ENCODE measurements at places on chromosomes 6 and 20.

DNA sequence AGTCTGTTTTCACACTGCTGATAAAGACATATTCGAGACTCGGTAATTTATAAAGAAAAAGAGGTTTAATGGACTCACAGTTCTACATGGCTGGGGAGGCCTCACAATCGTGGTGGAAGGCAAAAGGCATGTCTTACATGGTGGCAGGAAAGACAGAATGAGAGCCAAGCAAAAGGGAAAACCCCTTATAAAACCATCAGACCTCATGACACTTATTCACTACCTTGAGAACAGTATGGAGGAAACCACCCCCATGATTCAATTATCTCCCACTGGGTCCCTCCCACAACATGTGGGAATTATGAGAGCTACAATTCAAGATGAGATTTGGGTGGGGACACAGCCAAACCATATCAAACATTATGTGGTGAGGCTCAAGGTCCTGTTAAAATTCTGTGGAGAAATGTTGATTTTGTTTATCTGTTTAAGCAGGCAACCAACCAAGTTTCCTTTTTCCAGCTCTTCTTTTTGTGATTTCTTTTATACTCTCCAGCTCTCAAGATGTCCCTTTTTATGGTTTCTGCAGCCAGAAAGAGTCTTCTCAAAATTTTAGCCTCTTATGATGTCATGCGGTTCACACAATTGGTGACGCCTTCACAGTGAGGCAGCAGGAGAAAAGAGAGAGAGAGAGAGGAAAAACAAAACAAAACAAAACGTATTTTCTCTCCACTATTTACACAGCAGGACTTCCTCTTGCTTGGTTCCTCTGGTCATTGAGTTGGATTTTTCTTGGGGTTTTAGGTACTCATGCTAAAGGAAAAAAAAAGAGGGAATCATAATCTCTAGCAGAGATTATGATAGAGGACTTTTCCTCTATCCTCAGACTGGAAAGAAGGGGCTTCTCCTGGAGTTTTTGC is 18.0 kb downstream of the AIG1 start:
- no peak for DNase-seq

GRCh38 chr20:44068316-44069201 is 118.4 kb downstream of the JPH2 start:
- DNase-seq = no peak

DNA sequence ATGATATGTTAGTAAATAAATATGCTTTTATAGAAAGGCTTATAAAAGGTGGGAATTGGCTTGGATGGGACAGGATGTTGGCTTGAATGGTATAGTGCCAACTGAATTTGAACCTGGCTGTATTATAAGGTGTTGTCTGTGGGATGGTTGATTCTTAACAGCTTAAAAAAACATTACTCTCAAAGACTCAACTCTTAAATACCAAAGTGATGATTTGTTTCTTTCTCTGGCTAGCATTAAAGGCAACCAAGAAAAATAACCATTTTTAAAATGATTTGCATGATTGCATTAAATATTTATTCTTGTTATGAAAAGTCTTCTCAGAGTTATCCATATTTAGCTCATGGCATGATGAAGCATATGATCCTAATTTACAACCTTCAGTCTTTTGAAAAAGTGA is 216.2 kb downstream of the RIMS1 start:
- DNase-seq = no peak

- no peak for DNase-seq
Observed at GRCh38 chr6:24683297-24684296, 16.7 kb downstream of the ACOT13 start.

GRCh38 chr6:22028403-22029090 is 268.3 kb downstream of the PRL start:
- no peak for DNase-seq

GRCh38 chr6:1311400-1312202 is at the start of gene FOXQ1:
FOXQ1 (plus strand) TSS chr6:1312098; CDS start chr6:1312705, 607 bp downstream.
- no peak for DNase-seq

GRCh38 chr6:25535632-25536225 is 116.3 kb upstream of the SCGN start:
- DNase-seq = no peak

GRCh38 chr6:53066874-53067706 is 1.9 kb downstream of the FBXO9 start:
- DNase-seq = no peak

DNA sequence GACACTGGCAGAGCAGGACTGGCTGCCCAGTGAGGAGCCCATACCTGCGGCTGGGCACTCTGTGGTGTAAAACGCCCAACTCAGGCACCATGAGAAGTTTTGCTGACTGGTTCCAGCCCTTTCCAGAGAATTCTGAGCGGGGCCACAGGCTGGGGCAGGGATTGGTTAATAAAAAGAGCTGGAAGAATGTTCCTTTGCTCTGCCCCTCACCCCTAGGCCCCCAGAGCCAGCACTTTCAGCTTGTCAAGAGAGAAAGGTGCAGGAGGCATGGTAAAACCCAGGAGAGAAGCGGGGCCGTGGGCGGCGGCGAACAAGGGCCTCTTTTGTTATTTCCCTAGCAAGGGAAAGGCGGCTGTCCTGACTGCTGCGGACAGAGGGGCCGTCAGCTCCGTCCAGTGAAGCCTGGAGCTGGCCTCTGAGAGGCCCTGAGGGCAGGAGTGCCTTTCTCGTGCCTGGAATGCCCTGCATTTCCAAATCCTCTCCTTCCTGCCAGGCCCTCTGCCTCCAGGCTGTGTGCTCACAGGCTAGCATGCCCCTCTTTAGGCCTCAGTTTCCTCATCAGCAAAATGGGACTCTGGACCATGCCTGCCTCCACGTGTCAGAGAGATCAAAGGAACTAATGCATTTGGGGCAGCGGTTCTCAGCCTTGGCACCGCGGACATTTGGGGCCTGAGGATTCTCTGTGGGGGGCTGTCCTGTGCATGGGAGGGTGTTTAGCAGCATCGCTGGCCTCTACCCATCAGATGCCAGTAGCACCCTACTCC is 12.9 kb downstream of the SLC13A3 start:
- DNase-seq = no peak

GRCh38 chr20:24984961-24985640 is 7.5 kb downstream of the APMAP start:
- DNase-seq = no peak

GRCh38 chr6:111874025-111874415 is 768 bp upstream of the FYN start:
- DNase-seq = no peak

GRCh38 chr6:14816116-14816859 is 429.6 kb upstream of the JARID2 start:
- DNase-seq = no peak

DNA sequence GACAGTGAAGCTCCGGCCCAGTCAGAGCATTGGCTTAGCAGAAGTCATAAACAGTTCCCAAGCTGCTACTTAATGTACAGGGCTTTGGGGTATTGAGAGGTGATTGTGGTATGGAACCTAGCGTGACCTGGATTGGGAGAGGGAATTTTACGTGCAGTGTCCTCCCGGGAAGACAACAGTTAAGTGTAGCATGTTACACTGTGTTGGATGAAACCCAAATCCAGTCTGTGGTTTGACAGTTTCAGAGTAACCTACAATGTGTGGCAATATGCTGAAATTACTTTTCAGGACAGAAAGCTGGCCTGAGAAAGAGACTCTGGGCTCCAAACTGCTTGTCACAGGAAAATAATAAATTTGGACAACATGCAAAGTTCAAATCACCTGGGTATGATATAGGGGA is 28.1 kb upstream of the RALGAPA2 start:
- no peak for DNase-seq

- no peak for DNase-seq
Observed at GRCh38 chr6:113587078-113587699, 270.0 kb upstream of the MARCKS start.

GRCh38 chr6:139632840-139633239 is 258.4 kb upstream of the CITED2 start:
- no peak for DNase-seq

GRCh38 chr6:44029444-44030185 is 97.6 kb downstream of the MRPL14 start:
- DNase-seq = no peak

- DNase-seq = peak; percentile 1
Observed at GRCh38 chr6:170080169-170080827, 210.6 kb downstream of the DLL1 start.

DNA sequence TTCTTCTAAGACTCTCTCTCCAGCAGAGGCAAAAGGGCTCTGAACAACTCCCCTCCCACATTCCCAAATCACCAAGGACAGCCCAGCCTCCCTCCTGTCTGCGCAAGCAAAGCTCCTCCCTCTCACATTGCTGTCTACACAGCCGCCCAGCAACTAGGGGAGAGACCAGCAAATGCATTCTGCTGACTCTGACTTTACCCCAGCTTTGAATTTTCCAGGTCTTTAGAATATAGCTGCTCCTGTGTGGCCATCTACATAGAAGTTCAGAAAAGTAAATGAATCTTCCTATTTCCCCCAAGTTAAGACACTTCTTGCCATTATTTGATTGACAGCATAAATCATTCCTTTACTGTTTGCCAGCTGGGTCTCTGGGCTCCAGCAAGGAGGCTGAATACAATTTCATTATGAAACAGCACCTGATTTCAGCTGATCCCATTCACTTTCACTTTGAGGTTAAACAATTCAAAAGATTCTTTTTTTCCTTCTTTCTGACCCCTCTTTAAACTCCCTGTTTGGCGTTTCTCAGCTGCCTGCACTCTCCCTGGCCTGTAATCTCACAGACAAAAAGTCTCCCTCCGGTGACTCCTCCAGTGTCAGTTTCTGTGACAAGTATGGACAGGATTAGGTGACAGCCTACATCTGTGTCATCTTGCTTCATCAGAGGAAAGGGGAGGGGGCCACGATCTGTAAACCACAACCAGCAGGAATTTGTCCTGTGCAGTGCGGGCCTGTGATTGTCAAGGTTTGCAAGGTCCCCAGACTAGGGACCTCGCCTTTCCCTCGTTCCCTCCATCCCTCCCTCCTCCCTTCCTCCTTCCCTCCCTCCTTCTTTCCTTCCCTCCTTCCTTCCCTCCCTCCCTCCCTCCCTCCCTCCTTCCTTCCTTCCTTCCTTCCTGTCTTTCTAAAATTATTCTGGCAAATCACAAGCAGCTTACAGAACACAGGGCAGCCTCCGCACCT is 205.6 kb upstream of the RIN2 start:
- DNase-seq = no peak

DNA sequence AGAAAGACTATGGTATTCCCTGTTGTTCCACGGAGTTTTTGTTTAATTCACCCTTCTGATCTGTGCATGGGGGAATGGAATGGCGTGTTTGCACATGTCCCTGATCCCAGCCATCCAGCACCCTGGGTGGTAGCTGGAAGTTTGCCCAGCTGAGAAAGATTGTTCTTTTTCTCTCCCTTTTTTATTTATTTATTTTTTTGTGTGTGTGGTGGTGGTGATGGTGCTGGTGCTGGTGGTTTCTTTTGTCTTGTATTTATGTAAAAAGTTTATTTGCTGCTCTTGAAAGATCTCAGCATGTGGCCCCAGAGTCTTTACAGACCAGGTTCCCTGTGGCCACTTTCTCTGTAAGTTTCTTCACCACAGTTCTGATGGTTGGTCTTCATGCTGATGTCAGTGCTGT is 372.6 kb downstream of the UTRN start:
- DNase-seq = no peak

- DNase-seq = no peak
Observed at GRCh38 chr6:134287859-134288537, 29.9 kb downstream of the SGK1 start.

- no peak for DNase-seq
Observed at GRCh38 chr20:19835533-19836222, 77.6 kb downstream of the RIN2 start.

GRCh38 chr20:48238326-48238725 is 453.0 kb upstream of the SULF2 start:
- DNase-seq = no peak

DNA sequence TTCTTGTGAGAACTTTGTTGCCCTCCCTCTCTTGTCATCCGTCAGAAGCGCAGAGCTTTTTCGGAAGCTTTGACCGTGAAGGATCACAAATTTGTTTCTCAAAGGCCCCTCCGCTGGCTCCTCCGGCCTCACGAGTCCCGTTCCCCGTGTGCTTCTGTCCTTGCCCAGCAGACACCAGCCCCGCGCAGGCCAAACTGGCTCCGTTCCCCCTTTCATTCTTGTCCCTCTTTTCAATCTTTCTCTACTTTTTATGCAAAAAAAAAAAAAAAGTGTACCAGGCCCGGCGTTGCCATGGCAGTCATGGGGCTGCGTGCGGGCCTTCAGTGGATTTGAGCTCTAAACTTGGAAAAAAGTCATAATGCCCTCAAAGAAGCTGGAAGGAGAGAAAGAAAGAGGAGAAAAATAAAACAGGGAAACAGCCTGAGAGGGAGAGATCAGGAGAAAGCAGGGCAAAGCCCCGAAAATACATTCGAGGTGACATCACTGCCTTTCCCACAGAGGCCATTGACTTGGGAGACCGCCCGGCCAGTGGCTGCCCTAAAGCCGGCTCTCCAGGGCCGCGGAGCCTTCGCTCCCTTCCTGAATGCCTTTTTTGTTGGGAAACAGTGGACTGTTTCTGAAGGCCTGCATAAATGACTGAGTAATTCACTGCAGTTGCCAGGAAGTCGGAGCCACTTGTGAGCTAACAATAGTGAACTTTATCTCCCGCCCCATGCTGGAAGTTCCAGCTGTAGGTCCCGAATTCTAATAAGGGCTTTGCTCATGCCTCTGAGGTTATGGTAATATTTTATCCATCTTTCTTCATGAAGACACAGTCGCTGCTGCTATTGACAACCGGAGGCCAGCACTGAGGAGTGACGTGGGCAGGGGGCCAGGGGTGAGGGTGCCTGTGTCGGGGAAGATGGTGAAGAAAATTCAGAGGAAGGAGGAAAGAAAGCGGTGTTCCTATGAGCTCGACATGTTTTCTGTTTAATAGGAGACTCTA is 670.9 kb downstream of the QKI start:
- DNase-seq = no peak

- no peak for DNase-seq
Observed at GRCh38 chr6:110476046-110476849, at the start of gene SLC22A16. SLC22A16 (minus strand) TSS chr6:110476613; CDS start chr6:110476574, 39 bp downstream.

DNA sequence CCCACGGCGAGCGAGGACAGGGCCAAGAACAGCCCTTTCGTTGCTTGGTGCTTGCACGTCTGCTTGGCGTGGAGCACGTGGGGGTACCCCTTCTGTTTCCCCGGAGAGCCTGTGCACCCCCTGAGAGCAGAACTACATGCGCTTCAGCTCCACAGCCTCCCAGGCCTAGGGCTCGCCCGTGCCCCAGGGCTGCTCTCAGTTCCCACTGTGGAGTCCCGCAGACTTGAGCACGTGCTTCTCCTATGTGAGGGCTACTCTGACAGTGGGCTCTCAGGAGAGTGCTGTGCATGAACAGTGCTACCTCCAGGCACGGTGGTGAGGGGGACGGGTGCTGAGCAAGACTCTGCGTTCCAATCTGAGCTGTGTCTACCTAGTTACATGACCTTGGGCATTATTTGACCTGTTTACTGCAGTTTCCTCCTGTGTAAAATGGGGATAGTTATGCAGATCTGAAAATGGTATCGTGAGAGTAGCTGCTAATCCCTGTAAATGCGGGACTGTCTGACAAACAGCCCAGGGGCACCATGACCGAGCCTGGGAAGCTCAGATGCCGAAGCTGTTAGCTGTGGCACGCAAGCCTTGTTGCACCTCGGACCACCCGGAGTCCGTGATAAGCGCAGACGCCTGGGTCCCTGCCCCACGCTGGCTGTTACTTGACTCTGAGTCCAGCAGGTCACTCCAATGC is 82.4 kb downstream of the IRF4 start:
- no peak for DNase-seq
